ENCODE measurements at places on chromosomes 6 and 20.

DNA sequence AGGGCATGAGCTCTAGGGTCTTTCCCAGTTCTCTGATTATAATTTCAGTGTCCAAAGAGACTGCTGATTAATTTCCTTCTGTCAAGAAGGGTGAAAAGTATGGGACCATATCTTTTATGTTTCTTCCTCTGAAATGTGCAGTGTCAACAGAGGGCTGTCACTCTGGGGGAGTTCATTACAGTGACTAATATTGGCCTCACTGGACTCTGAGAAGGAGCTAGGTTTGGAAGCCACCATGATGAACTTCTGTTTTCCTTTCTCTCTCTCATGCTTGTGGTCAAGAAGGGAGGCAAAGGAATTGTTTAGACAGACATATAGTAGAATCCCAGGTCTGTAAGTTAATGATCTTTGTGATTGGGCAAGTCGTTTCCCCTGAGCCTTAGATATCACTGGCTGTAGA is 41.8 kb upstream of the BMP6 start:
- no peak for DNase-seq

DNA sequence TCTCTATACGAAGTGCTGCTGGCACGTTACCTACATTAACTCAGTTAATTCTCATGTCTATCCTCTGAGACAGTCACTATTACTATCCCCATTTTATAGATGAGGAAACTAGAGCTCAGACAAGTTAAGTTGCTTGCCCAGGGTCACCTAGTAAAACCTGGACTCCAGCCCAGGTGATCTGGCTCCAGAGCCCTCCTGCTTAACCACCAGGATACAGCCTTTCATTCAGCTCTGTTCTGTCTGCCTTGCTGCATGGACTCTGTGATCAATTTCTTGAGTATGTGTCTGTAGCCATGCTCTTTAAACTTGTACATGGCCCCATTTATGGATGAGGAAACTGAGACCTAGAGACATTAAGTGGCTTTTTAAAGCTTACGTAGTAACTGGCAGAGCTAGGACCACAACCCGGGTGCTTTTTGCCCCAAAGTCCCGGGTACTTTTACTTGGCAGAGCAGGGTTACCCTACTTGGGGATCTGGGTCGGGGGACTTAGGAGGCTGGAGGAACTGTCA is 4.7 kb downstream of the CDKN1A start:
- DNase-seq: no peak

DNA sequence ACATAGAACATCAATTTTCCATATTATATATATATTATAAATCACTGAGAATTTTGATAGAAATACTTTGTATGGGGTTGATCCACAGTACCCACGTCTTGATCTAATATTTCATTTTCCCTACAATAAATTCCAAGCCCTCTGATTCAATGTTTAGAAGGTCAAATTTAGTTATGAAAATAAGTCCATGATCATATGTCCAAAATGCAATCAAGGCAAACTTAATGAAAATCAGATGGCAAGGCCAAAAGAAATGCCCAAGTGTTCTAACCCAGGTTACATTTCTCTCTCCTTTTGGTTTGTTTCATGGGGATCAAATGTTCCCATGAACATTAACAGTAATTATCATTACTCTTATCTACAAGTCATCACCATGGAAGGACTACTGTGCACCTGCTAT is 203.8 kb downstream of the KIF16B start:
- no peak for DNase-seq

GRCh38 chr20:24686156-24686555 is 216.7 kb downstream of the SYNDIG1 start:
- no peak for DNase-seq

GRCh38 chr20:19112828-19113227 is 99.6 kb upstream of the SLC24A3 start:
- no peak for DNase-seq

- no peak for DNase-seq
Observed at GRCh38 chr20:1434571-1435336, 31.9 kb downstream of the NSFL1C start.

- DNase-seq: no peak
Observed at GRCh38 chr6:154937306-154938220, 57.6 kb upstream of the TIAM2 start.

DNA sequence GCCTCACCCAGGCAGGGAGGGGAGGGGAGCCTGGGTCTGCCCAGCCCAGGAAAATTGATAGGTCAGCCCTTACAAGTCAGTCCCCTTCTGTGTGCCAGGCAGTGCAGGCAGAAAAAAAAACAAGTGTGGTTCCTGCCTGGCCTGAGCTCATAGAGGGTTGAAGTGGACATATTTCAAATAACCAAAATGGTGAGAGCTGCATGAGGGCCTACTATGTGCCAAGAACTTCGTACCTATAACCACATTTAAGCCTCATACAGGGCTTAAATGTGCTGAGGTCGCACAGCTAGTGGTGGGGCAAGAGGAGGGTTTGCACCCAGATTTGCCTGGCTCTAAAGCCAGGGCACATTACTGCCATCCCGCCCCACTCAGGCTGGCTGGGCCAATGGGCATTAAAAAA is 6.9 kb upstream of the NOL4L start:
- DNase-seq: no peak

- DNase-seq: no peak
Observed at GRCh38 chr6:52361414-52361944, 472 bp upstream of the PAQR8 start.

DNA sequence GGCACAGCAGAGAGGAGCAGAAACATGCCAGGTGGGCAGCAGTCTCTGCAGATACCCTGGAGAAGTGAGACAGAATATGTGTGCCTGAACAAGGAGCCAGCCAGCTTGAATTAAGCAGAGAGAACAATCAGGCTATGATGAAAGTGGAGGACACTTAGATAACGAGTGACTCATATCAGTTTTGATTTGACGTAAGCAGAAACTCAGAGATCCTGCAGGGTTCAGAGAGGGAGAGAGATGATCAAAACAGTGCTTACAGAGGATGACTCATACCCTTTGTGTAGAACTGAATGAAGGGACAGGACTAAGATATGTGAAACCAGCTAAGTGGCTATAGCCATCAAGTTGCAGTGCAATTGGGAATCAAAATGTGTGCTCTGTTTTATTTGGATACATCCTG is 300.7 kb downstream of the TENT5A start:
- DNase-seq: no peak

All from T47D (cell line).